Activated T-helper 2 cell treated with anti-CD3 and anti-CD28 coated beads, Interferon-gamma antibody, Interleukin-2, Interleukin-4, amounts not matched to agents 10 μg/mL and 5 μg/mL and 100 μg/mL, durations not matched to agents 14 hours and 24 hours and 36 hours (primary cell): ENCODE measurements at places on chromosomes 5 and 9. TPM values are rescaled to one million over a fixed set of nuclear protein-coding genes. Genes with fewer than 3 reads are reported as not detected.

DNA sequence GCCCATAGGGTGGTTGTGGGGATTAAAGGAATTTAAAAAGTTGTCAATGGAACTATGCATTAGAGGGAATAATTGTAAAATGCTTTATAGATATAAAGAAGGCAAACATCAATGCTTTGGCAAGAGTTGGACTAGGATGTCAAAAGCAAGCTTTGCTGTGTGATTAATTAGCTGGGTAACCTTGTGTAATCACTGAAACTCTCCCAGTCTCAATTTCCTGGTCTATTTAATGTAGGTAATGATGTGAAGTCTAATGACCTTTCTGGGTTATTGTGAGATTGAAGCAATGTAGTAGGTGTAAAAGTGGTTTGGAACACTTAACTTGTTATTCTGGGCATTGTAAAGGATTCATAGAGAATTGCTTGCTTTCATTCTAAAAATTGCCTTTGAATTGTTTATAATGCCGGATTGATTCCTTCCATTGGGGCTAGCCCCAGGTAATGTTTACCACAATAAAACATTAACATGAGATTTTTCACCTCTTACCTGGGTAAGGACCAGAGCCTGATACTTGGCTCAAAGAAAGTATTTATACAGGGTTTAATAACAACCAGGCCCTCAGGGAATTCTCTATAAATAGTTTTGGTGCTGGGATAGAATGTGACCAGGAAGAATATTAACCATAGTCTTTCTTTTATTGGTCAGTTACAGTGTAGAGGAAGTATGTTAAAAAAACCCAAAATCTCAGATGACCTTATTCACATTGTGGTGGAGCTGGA, 30.0 kb upstream of the CLINT1 start:
- H3K27ac ChIP-seq = no peak overlapping the region
- H3K4me3 ChIP-seq = no peak overlapping the region
- no peaks in the 10 kb centered on the region for H3K36me3 ChIP-seq
- DNase-seq = no peak
- H3K27me3 ChIP-seq = no peaks in the 10 kb centered on the region

GRCh38 chr9:36866840-36867239, 167.2 kb downstream of the PAX5 start:
- H3K27me3 ChIP-seq = peaks cover 5% of the 10 kb centered on the region
- no peak for DNase-seq
- H3K36me3 ChIP-seq = no peaks in the 10 kb centered on the region

- H3K27me3 ChIP-seq = peaks cover 2% of the 10 kb centered on the region
- no peak overlapping the region for H3K27ac ChIP-seq
- no peak for DNase-seq
- no peak overlapping the region for H3K4me3 ChIP-seq
- no peaks in the 10 kb centered on the region for H3K36me3 ChIP-seq
- H3K4me1 ChIP-seq = no peaks in the 10 kb centered on the region
Measured at GRCh38 chr9:123761905-123762605, 167.9 kb downstream of the DENND1A start.

GRCh38 chr9:118761016-118761790, 608.0 kb downstream of the BRINP1 start:
- H3K4me1 ChIP-seq = no peaks in the 10 kb centered on the region
- no peak for DNase-seq
- no peak overlapping the region for H3K27ac ChIP-seq
- no peaks in the 10 kb centered on the region for H3K36me3 ChIP-seq

DNA sequence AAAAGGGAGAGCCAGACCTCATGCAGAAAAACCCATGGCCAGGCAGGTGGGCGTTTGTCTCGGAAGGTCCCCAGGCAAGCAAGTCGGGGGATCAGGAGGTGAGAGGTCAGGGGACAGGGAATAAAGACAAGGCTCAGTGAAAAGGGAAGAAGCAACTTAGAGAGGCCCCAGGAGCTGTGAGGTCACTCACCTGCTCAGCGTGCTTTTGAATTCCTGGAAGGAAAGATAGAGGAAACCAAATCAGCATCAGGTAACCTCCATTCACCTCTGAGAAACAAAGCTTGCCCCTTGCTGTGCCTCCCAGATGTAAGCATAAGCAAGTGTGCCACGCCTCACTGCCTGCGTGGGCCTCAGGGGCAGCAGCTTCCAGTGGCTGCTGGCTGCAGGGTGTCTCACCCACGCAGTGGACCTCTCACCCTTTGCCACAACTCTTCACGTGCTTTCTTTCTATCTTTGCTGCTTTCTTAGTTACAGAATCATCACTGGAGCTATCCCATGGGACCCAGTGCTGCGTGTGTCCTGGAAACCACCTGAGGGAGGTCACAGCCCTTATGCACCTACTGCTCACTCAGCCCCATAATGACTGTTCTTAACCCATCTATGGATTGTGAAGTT, 6.0 kb downstream of the TRIM7 start:
- no peaks in the 10 kb centered on the region for H3K36me3 ChIP-seq
- no peak overlapping the region for H3K4me3 ChIP-seq
- no peak for DNase-seq
- peaks cover 15% of the 10 kb centered on the region for H3K27me3 ChIP-seq

DNA sequence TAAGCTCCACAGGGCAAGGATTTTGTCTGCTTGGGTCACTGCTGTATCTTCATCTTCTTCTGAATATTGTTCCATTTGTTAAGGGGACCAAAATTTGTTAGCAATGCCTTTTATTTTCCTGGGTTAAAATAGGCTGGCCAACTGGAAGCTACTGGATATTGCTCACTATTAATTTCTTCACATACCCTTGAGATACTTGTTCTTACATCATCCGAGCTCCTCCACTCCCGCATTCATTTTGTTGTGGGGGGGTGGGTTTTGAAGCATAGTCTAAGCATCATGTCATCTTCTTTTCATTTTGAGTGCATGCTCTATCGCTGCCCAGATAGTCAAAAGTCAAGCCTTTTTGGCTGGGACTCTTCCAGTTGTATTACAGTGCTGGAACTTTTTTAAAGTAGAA, 42.5 kb upstream of the PIK3R1 start:
- no peaks in the 10 kb centered on the region for H3K4me1 ChIP-seq
- no peak for DNase-seq
- no peak overlapping the region for H3K27ac ChIP-seq
- peaks cover 5% of the 10 kb centered on the region for H3K27me3 ChIP-seq
- no peaks in the 10 kb centered on the region for H3K36me3 ChIP-seq

GRCh38 chr5:116343961-116344360, 230.7 kb downstream of the SEMA6A start:
- no peak overlapping the region for H3K4me3 ChIP-seq
- H3K27ac ChIP-seq = no peak overlapping the region
- no peaks in the 10 kb centered on the region for H3K27me3 ChIP-seq
- H3K36me3 ChIP-seq = no peaks in the 10 kb centered on the region
- H3K4me1 ChIP-seq = no peaks in the 10 kb centered on the region

GRCh38 chr5:141328231-141328630, 2.1 kb upstream of the PCDHGA1 start:
- H3K27me3 ChIP-seq = peaks cover 17% of the 10 kb centered on the region
- peaks cover 9% of the 10 kb centered on the region for H3K4me1 ChIP-seq
- DNase-seq = no peak
- H3K4me3 ChIP-seq = no peak overlapping the region

GRCh38 chr9:89312222-89312571, 1.2 kb downstream of the CKS2 start:
- H3K27ac ChIP-seq = peak overlapping the region; percentile 76
- H3K36me3 ChIP-seq = peaks cover 70% of the 10 kb centered on the region
- DNase-seq = no peak
- H3K4me1 ChIP-seq = peaks cover 49% of the 10 kb centered on the region
- H3K4me3 ChIP-seq = peak overlapping the region; percentile 97

DNA sequence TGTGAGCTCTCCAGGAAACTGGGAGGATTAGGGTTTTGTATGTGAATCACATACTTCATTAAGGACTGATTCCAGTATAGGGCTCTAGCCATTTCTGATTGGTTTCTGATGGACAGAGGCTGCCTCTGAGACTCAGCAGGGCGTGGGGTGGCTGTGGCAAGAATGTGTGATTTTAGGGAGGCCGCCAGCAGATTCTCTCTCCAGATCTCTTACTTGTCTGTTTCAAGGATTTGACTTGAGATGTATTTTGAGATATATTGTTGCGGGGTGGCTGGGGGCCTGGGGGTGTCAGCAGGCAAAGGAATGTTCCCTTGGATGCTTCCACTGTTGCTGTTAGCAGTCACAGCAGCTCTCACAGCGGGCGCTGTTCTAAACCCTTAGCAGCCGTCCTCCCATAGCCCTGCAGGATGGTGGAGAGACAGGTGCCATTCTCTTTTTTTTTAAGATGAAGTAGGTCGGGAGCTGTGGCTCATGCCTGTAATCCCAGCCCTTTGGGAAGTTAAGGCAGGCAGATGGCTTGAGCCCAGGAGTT, 8.0 kb upstream of the HNRNPAB start:
- peaks cover 18% of the 10 kb centered on the region for H3K27me3 ChIP-seq
- H3K4me3 ChIP-seq = no peak overlapping the region
- H3K27ac ChIP-seq = no peak overlapping the region
- peaks cover 7% of the 10 kb centered on the region for H3K4me1 ChIP-seq
- no peak for DNase-seq

DNA sequence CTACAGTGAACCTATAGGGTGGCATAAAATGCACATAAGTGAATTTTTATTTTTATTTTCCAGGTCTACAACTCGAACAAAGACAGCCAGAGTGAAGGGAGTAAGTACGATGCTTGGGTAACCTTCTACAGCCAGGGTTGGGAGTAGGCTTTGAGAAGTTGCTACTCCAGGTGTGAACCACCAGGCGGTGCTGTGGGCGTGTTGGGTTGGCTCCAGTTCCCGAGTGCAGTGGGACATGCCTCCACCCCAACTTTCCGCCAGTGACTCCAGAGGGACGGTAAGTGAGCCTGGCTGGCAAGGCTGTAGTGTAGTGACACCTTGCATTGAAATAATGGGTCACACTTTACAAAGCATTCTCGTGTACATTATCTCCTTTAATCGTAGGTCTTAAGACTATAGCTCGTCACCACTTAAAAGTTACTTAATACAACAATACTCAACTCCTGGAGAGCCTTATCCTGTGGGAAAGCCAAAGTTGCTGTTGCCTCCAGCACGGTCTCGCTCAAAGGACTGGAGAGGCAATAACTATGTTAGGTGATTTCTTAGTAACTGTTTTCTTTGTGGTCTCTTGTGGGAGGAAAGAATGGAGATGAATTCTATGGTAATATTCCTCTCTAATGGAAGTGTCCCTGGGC, 244.0 kb downstream of the ARHGAP26 start:
- peaks cover 37% of the 10 kb centered on the region for H3K36me3 ChIP-seq
- DNase-seq = no peak
- no peak overlapping the region for H3K27ac ChIP-seq
- no peaks in the 10 kb centered on the region for H3K27me3 ChIP-seq
- peaks cover 64% of the 10 kb centered on the region for H3K4me1 ChIP-seq
- no peak overlapping the region for H3K4me3 ChIP-seq

DNA sequence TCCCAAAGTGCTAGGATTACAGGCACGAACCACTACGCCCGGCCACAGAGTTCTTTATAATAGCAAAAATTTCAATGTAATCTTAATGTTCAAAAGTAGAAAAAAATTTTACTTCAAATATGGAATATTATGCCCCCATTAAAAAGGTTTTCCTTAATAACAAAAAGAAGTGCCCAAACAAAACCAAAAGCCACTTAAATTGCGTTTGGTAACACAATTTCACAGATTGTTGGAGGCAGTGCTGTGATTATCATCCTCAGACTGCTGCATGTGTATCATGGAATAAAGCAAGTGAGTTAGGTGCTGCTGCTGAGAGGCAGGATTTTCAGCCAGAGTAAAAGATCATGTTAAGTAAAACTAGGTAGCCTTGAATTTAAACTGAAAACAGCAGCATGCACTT, 132.7 kb downstream of the COL23A1 start:
- no peaks in the 10 kb centered on the region for H3K27me3 ChIP-seq
- no peaks in the 10 kb centered on the region for H3K36me3 ChIP-seq
- H3K4me3 ChIP-seq = no peak overlapping the region

- peaks cover 35% of the 10 kb centered on the region for H3K27me3 ChIP-seq
- no peaks in the 10 kb centered on the region for H3K36me3 ChIP-seq
- DNase-seq = no peak
- peaks cover 12% of the 10 kb centered on the region for H3K4me1 ChIP-seq
- H3K4me3 ChIP-seq = no peak overlapping the region
Measured at GRCh38 chr9:86096386-86096785, 3.0 kb downstream of the GOLM1 start.

- no peak overlapping the region for H3K27ac ChIP-seq
- H3K27me3 ChIP-seq = peaks cover 5% of the 10 kb centered on the region
- no peaks in the 10 kb centered on the region for H3K36me3 ChIP-seq
- no peaks in the 10 kb centered on the region for H3K4me1 ChIP-seq
- H3K4me3 ChIP-seq = no peak overlapping the region
Measured at GRCh38 chr5:72451741-72452505, 55.3 kb downstream of the ZNF366 start.

GRCh38 chr9:14932641-14933040, 22.4 kb upstream of the FREM1 start:
- no peak overlapping the region for H3K4me3 ChIP-seq
- H3K27ac ChIP-seq = no peak overlapping the region
- H3K27me3 ChIP-seq = no peaks in the 10 kb centered on the region
- DNase-seq = no peak
- no peaks in the 10 kb centered on the region for H3K4me1 ChIP-seq

- no peak overlapping the region for H3K4me3 ChIP-seq
- no peaks in the 10 kb centered on the region for H3K4me1 ChIP-seq
- no peak for DNase-seq
Measured at GRCh38 chr5:144468571-144468970, 297.9 kb downstream of the KCTD16 start.

DNA sequence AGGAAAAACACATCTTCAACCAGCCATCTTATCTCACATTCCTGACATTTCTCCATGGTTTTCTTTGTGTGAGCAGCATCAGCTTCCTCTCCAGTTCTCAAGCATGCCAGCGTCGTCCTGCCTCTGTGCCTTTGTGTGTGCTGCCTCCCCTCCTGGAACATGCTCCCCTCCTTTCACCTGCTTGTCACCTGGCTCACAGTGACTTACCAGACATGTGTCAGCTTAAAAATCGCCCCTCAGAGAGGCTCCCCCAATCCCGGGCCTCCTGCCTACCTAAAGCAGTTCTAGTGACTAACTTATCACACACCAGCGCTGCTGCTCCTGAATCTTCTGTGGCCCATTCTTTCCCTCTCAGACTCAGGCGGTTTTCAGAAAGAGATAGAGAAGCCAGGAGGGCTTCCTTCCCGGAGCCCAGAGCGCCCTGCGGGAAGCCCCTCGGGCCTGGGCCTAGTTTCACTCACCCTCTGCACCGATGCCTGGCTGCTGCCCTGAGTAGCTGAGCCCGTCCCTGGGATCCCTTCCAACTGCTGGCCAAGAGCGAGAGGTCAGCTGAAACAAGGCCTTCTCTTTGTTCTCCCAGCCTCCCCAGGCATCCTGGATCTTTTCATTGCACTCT, 51.1 kb upstream of the MVB12B start:
- H3K4me1 ChIP-seq = no peaks in the 10 kb centered on the region
- H3K27ac ChIP-seq = no peak overlapping the region
- H3K4me3 ChIP-seq = no peak overlapping the region
- H3K27me3 ChIP-seq = peaks cover 25% of the 10 kb centered on the region
- no peaks in the 10 kb centered on the region for H3K36me3 ChIP-seq

The QRFP gene
- total RNA-seq = not detected in 2 replicates

The KIAA0825 gene
- total RNA-seq = 0.32 and 0.62 TPM in 2 replicates

The EGFLAM gene
- not detected in 2 replicates for total RNA-seq

The NOL6 gene
- 61.9 and 65.3 TPM in 2 replicates for total RNA-seq
